ENCODE measurements at places on chromosomes 1 and 21.

DNA sequence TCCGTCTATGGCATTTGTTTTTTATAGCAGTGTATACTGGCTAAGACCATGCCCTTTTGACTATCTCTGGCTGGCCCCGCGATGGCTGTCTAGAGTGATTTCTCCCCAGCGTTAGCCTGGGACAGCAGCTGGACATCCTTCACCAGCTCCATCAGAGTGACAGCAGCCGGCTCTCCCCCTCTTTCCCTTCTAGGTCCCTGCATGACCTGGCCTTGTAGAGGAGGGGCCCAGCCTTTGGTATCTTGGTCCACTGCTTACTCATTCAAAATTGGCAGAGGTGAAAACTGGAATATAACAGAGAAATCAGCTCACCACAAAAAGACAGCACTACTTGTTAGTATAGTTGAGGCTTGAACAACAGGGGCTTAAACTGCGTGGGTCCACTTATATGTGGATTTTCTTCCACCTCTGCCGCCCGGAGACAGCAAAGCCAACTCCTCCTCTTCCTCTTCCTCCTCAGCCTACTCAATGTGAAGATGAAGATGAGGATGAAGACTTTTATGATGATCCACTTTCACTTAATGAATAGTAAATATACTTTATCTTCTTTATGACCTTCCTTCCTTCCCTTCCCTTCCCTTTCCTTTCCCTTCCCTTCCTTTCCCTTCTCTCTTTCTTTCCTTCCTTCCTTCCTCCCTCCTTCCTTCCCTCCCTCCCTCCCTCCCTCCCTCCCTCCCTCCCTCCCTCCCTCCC lies 29.4 kb upstream of the B3GALNT2 start:
- DNase-seq: peak; percentile 48

GRCh38 chr1:67888216-67889106 lies 55.2 kb upstream of the GNG12 start:
- DNase-seq: no peak

DNA sequence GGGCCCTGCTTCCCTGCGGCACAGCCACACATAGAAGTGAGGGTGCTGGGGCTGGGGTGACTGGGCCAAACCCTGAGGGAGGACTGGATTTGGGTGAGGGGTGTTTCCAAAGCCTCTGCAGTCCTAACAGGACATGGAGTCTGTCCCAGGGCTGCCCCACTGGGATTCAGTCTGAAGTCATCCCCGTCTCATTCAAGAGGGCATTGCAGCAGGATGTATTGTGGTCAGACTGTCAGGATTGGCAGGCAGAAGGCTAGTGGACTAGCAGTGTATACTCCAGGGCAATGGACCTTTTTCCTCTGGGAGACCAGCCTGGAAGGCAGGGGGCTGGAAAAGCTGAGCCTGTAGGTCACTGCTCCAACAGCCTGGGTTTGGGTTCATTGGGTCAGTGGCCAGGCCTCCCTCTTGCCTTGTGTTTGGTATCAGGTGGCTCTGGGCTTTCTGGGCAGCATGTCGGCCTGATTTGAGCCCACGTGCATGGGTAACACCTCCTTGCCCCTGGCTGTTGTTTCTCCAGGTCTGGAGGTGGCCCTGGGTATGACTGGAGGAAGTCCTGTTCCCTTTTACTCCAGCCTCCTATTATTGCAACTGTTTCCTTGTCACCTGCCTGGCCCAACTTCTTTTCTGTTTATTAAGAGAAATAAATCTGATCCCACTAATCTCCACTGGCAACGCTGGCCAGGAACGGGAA lies 41.0 kb upstream of the SYNC start:
- DNase-seq: peak; percentile 65

DNA sequence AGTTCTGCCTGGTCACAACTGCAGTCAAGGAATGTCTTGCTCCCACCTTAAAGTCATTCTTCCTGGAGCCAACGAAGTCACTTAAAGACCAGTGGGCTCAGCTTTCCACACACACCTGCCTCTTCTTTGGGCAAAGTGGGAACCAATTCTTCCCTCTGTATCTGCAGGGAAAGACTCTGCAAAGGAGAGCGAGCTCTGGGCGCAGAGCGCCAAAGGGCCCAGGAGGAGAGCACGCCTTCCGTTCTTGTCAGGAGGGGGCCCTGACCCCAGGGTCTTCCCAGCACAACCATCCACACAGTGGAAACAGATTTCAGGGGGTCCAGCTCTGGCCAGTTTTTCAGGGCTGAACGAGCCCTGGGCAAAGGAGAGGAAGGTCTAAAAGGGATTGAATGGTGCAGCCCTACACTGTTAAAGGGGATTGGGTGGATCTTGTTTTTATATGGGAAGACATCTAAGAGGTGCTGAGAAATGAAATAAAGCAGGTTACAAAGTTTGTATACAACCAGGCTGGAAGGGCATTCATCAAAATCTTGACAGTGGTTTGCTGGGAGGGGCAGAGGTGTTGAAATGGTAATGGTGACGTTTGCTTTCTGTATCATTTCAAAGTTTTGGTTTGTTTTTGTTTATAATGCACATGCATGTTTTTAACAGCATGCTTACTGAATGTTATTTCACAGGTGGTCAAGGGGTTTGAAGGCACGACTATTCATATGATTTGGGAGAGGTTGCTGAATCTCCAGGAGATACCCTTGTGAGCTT lies 6.8 kb upstream of the OLIG2 start:
- DNase-seq: no peak

- no peak for DNase-seq
These were observed 46.8 kb upstream of the TARDBP start for GRCh38 chr1:10965546-10966226.

DNA sequence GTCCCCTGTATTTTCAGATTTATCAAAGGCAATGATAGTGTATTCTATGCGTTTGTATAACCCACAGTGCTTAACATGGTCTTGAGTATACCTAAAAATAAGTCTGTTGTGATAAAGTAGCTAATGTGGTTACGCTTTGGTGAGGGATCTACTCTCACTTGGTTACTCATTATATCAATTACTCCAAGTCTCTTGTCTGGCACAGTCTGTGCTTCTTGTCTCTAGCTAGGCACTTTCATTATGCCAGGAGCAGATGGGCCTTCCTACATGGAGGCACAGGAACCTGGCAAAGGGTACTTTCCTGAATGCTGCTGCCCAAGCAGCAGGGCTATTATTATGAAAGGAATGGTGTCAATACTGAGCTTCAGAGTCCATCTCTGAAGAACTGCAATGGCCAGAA lies 4.2 kb upstream of the PTPN22 start:
- DNase-seq: no peak

GRCh38 chr1:30534551-30534940 lies 188.8 kb downstream of the MATN1 start:
- no peak for DNase-seq

- no peak for DNase-seq
These were observed 2.4 kb downstream of the LYPD8 start for GRCh38 chr1:248753029-248753594.

DNA sequence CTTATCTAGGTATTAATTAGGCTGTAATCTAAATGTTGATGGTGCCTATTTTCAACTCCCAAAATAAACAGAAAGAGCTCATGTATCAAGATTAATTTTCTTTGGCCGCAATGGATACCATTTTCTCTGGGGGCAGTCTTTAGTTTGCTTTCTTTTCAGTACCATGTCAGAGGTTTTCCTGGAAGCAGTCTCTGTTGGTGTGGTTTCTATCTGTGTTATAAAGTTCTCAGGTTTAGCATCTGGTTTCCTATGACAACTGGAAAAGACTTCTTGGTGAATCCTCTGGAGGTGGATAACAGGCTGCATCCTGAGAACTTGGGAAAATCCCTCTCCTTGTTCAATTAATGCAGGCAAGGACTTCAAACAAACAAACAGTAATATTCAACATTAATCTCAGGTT lies 38.7 kb upstream of the BATF3 start:
- DNase-seq: no peak

DNA sequence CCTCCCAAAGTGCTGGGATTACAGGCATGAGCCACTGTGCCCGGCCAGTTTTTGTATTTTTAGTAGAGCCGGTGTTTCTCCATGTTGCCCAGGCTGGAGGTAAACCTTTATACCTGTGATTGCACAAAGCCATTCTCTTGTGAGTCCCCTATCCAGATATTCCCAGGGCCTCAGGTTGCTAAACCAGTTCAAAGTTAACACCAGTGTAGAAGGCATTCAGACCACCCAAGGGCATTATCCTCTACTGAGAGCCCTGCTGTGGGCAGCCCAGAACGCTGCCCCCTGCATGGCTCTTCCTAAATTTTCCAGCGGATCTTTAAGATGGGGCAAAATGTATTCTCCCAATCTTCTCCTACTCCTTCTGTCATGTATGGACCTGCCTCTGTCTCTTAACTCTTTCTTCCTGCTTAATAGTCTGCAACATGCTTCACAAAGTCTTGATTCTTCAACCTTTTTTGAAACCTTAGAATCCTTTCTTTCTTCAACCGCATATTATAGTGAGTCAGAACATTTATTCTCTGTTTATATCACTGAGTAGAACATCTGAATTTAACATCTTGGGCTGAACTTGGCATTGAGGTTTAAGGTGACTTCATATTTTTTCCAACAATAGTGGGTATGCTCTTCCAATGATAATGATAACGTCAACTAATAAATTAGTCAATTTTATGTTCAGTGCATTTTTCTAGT lies 36.0 kb downstream of the UBE4B start:
- DNase-seq: no peak

GRCh38 chr1:100456880-100457279 lies 81.1 kb upstream of the GPR88 start:
- DNase-seq: no peak

DNA sequence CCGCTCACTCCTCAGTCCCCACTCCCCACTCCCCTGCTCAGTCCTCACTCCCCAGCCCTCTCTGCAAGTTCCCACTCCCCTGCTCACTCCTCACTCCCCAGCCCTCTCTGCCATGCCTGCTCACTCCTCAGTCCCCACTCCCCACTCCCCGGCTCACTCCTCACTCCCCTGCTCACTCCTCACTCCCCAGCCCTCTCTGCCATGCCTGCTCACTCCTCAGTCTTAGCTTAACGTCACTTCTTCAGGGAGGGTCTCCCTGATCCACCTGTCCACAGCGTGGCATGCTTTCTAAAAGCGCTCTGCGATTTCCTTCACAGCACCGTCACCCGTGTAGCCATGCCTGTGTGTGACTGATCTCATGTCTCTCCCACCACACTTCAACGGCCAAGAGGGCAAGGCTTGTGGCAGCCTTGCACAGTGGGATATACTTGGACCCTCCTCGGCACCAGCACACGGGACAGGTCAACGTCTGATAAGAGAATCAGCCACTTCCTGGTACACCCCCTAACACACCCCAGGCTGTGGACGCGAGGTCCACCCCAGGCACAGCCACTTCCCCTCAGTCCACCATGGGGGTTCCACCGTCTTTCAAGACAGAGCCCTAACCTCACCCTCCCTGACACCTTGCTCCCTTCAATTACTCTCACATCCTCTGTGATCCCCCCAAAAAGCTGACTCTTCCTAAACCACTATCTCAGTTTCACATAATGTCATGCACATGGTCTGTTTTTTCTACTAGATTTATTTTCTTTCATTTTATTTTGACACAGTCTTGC lies 14.0 kb downstream of the PRDM15 start:
- no peak for DNase-seq

GRCh38 chr1:6260961-6261614 lies at the start of gene GPR153:
GPR153 (minus strand) TSS chr1:6261098; CDS start chr1:6254905, 6,193 bp downstream.
- DNase-seq: peak; percentile 81

- no peak for DNase-seq
These were observed 11.9 kb downstream of the RCSD1 start for GRCh38 chr1:167641786-167642500.

DNA sequence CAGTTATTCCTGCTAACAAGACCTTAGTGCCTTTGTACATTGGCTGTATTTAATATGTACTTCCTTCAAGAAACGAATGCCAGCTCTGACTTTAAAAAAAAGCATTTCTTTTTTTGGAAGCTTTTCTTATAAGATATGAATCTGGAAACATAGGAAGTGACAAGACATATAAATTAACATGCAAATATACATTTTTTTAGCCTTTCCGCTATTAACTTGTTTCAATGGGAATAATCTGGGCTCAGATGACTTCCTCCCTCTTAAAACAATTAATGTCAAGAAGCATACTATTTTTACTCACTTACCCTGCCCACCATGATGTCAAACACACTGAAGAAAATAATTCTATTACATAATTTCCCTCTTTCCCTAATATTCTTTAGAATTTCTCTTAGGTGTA lies 1.4 kb downstream of the DENND1B start:
- no peak for DNase-seq

DNA sequence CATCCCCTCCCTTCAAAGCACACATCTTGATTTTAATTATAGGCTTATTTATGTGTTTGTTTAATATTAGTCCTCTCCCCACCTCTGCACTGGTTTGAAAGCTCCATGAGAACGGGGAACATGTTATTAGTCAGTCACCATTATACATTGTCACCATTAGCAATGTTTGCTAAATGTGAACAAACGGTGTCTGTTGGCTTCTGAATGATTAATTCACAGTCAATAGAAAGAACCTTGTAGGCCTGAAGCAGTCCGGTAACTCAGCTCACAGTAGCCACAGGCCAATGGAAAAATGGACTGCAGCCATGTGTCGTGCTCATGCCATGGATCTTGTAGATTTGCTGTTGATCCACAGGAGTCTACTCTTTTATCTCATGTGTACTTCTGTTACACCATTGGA lies 49.7 kb upstream of the NHLH2 start:
- no peak for DNase-seq

- peak; percentile 30 for DNase-seq
These were observed 8.4 kb downstream of the RPS6KA1 start for GRCh38 chr1:26537951-26538352.

DNA sequence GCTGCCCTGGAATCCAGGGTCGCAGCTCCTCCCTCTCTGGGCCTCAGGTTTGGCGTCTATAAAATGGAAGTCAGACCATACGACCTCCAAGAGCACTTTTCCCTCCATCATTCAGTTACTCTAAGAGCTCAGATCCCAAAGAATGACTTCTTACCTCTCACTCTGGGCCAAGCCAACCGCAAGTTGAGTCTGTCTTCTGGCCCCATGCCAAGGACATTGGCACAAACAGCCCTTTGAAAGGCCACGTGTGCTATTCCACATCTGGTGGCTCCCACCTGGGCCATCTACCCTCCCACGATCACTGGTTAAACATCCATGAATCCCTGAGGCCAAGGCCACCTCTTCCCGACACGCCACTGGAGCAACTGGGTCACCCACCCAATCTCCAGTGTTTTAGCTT lies 12.4 kb downstream of the SLC2A7 start:
- no peak for DNase-seq

GRCh38 chr21:28437061-28437460 lies 555.6 kb downstream of the LTN1 start:
- DNase-seq: peak; percentile 65

DNA sequence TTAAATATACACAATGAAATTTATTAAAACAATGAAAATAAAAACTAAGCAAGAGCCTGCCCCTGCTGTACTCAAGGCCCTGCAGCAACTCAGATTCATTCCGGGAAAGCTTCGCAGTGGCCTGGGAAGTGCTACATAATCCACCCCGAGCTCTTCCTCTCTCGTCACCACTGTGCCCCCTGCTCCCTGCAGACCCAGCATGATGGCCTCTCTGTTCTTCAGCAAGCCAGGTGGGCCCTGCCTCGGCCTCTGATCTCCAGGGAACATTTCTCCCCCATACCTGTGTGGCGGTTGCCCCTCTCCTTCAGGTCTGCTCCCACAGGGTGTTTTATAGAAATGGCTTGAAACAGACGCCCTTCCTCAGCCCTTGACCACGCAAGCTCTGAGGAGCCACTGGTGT lies 10.6 kb downstream of the RNF187 start:
- no peak for DNase-seq

All from NCI-H82 (cell line).